CD14-positive monocyte (primary cell): ENCODE measurements at places on chromosomes 13 and 19.

- DNase-seq = no peak
Measured at GRCh38 chr19:17303940-17304267, 679 bp upstream of the ABHD8 start.

DNA sequence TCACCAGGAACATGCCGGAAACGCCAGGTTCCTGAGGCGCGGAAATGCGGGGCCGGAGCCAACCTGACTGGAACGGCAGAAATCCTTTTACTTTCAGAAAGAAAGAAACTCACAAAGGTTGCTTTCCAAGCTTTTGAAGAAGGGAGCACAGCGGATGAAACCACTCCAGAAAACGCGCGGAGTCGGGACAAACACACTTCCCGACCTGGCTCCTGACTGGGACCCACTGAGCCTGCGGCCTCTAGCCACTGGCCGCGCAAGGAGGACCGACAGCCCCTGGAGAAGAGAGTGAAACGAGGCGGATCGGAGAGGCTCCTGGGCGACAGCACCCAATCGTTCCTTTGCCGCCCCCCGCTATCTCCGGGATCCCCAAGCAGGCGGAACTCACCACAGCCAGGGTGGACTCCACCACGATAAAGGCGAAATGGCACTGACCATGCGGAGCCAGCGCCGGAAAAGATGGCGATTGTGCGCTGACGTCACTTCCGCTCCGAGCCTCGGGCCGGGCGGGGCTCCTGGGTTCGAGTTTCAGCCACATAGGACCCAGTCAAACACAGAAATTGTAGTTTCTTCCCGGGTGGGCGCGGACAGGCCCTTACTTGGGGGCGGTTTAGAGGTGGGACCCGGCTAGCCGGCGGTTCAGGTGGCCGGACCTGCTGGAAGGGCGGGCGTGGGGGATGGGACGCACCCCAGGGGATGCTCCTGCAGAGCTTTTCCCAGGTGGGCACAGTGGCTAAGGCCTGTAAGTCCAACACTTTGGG, at the start of gene ZNF121:
TSS of gene ZNF121 (minus strand) at position 432 of the 761 bp plus-strand sequence. CDS start 16,407 bp downstream, outside the sequence.
- peak; percentile 79 for DNase-seq

GRCh38 chr19:518598-519231, 11.4 kb downstream of the TPGS1 start:
- DNase-seq = no peak

DNA sequence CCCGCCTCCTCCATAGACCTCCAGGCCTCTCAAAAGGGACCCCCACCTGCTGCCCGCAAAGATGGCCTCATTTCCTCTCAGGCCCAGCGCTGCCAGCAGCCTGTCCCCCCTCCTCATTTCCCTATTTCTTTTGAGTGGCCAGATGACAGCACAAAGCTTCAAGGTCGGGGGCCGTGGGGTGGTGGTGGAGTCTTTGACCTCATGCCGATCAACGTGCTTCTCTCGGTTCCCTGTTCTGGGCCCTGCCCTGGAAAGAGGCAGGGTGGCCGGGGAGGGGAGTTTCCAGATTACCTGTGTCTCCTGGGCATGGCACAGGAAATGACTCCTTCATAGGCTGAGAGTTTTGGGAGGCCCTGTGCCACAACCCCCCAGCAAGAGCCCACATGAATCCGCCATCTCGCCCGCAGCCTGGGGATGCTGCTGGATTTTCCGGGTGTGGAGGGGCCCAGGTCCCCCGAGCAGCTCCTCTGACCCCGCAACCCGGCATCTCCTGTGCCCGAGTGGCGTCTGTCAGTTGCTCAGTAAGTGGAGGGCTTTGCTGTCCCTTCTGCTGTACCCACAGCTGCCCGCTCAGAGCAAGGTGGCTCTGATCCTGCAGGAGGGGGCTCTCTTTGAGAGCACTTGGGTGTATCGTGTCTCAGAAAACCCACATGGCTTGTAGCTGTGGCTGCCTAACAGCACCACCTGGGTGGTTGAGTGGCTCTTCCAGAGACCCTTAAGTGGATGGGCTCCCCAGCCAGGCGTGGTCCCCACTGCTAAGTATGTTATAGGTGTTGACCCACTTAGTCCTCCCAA, 139.4 kb downstream of the SIPA1L3 start:
- no peak for DNase-seq

DNA sequence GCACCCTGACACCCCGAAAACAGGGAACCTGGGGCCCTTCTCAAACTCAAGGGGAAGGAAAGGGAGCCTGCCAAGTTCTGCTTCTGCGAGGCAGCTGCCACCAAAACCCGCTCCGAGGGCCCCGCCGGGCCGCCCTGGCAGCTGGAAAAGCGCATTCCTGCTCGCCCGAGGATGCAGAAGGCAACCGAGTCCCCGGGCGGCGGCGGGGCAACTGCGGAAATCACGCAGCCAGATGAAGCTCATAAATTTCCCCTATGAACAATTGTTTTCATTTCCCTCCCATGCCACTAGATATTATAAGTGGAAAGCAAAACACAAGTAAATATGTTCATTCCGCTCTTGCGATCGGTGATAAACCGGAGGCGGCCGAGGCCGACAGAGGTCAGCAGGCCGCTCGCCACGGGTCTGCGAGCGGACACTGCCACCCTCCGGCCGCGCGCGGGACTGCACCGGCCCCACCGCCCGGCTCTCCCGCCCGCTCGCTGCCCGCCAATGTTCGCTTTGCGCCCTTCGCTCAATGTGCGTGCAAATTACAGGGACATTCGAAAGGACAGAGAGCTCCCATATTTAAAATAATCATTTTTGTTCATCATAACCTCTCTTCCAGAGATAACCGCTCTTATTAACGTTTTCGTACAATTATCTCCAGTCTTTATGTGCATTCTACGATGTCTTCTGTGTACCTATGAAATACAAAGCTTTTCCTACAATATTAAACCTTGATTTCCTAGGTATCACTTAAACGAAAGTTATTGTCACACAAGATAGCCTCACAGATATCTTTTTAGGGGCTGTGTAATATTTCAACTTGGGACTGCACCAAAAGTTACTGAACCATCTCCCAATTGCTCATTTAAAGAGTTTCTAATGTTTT, 120.8 kb upstream of the ZNF507 start:
- DNase-seq = peak; percentile 39

DNA sequence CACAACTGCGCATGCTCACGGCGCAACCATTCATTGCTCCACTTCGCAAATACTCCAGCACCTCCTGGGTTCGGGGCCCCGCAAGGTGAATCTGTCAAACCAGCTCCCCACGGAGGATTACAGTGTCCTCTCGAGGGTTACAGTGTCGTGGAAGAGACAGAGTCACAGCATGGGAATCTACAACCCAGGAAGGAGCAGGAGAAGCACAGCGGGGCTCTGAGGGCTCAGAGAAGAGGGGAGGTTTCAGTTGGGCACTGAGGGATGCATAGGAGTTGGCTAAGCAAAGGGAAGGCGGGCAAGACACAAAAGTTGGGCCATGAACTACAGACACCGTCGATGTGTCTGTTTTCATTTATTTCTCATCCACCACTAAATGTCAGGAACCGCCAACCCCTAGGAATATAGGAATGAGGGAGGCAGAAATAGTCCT, 1.0 kb upstream of the GTF2F1 start:
- peak; percentile 67 for DNase-seq
